Hair follicular keratinocyte (primary cell): ENCODE measurements at places on chromosomes 11 and 22. TPM values are rescaled to one million over a fixed set of nuclear protein-coding genes. Genes with fewer than 3 reads are reported as not detected.

Gene OR52I1
- total RNA-seq, result not detected in 2 replicates

Gene GGTLC2
- total RNA-seq, result not detected in 2 replicates

Gene OR51M1
- total RNA-seq, result not detected in 2 replicates

Gene C11orf65
- 0.23 and 1.1 TPM in 2 replicates for total RNA-seq

Gene ARHGAP20
- total RNA-seq, result not detected in 2 replicates

Gene RANGAP1
- total RNA-seq, result 112 and 192 TPM in 2 replicates

Gene RIBC2
- total RNA-seq, result 0.47 and 0.87 TPM in 2 replicates

Gene SAA4
- total RNA-seq, result not detected in 2 replicates

Gene IRAG1
- under 0.01 and 0.11 TPM in 2 replicates for total RNA-seq

Gene ADAMTS15
- 0.86 and 3.0 TPM in 2 replicates for total RNA-seq

Gene OR52N4
- total RNA-seq, result not detected in 2 replicates

Gene NUDT8
- total RNA-seq, result 11.7 and 16.6 TPM in 2 replicates

Gene CTSF
- 3.9 and 5.0 TPM in 2 replicates for total RNA-seq

Gene SULT4A1
- 0.08 TPM in 1 of 2 replicates, not detected in the other for total RNA-seq

Gene NPTXR
- total RNA-seq, result 0.16 TPM in 1 of 2 replicates, not detected in the other

Gene TPH1
- under 0.01 and 0.08 TPM in 2 replicates for total RNA-seq

Gene UBQLN3
- total RNA-seq, result not detected in 2 replicates

Gene FSHB
- total RNA-seq, result not detected in 2 replicates

Gene FEN1
- 16.6 and 63.6 TPM in 2 replicates for total RNA-seq

Gene BDNF
- under 0.01 and 0.08 TPM in 2 replicates for total RNA-seq

Gene SHANK2
- 0.80 and 7.3 TPM in 2 replicates for total RNA-seq

Gene P2RY6
- total RNA-seq, result 0.31 TPM in 1 of 2 replicates, not detected in the other

Gene PRG3
- not detected in 2 replicates for total RNA-seq

Gene DEUP1
- total RNA-seq, result not detected in 2 replicates

Gene MRE11
- total RNA-seq, result 5.4 and 17.1 TPM in 2 replicates

Gene YAP1
- total RNA-seq, result 92.6 and 119 TPM in 2 replicates

Gene ROM1
- 1.7 and 2.3 TPM in 2 replicates for total RNA-seq

Gene AGBL2
- 0.16 and 0.19 TPM in 2 replicates for total RNA-seq

Gene CDC42BPG
- 3.8 and 8.1 TPM in 2 replicates for total RNA-seq

Gene OR2D2
- total RNA-seq, result not detected in 2 replicates

Gene FUT4
- 2.4 and 3.2 TPM in 2 replicates for total RNA-seq

Gene APOBEC3A
- not detected in 2 replicates for total RNA-seq
